ENCODE measurements at places on chromosomes 5 and 9. TPM values are rescaled to one million over a fixed set of nuclear protein-coding genes. Genes with fewer than 3 reads are reported as not detected.

GRCh38 chr9:123027517-123027916 lies 6.0 kb upstream of the GPR21 start:
- no peak for DNase-seq

Gene ITGA1
- 7.8 TPM for total RNA-seq

DNA sequence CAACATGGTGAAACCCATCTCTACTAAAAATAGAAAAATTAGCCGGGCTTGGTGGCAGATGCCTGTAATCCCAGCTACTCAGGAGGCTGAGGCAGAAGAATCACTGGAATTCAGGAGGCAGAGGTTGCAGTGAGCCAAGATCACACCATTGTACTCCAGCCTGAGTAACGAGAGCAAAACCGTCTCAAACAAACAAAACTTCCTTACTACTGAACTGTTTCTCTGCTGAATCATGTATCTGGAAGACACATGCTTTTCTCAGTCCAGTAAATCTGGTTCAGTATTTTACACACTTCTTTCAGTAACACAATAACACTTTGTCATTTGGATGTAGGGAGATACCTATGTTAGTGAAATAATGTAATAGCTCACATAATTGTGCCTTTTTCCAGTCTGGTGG lies 7.9 kb downstream of the TRMT10B start:
- no peak for DNase-seq

DNA sequence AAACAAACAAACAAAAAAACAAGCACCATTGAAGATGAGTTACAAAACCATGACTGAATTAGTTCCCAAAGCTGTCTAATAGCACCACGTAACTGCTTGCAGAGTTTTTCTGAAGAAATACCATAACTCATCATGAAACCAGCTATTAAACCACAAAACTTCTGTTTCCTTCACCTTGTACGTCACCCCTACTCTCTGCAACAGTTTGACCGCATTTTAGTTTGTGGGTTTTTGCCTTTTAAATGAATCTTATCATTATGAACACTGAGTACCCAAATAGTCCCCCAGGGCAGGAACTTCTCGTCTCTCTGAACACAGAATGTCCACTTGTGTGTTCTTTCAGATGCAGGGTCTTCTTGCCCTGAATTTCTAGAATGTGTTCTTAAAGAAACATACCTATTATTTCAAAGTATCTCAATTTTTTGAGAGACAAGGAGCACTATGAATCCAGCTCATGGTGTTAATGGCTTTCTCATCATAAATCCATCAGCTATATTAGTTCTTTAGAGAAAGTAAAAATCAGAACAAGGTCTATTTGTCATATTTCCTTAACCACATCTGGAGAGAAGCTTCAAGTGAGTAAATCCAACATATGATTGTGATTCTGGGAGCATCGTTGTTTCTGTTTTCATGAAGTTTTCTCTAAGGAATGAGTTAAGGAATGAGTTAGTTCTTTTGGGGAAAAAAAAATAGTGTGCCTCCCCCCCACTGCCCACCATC lies 210.6 kb downstream of the AUH start:
- DNase-seq = no peak
